ENCODE measurements at places on chromosomes 11 and 22.

DNA sequence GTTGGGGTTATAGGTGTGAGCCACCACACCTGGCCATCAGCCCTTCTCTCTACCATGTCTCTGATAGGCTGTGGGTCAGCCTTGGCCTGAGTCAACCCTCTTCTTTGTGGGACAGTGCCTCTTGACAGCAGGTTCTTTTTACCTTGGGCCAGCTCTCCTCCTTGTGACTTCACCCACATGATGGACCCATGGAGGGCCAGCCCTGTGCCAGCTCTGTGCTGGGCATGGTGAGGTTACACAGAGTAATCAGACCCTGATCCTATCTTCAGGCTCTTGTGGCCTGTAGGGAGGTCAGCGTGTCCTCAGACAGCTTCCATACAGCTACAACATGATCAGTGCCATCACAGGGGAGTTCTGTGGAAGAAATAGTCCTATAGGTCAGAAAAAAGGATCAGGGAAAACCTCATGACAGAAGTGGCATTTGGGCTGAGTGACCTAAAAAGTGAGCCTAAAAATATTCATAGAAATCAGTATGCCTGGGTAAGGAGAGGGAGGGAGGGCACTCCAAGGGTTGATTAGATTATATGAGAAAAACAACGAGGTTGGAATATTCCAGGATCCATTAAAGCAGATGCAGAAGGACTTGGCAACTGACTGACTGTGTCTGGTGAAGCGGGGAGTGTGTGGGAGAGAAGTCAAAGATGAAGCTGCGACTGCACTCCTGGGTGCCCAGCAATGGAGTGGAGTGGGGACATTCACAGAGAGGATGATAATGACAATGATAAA lies 17.1 kb downstream of the OTOG start:
- no peak for DNase-seq

DNA sequence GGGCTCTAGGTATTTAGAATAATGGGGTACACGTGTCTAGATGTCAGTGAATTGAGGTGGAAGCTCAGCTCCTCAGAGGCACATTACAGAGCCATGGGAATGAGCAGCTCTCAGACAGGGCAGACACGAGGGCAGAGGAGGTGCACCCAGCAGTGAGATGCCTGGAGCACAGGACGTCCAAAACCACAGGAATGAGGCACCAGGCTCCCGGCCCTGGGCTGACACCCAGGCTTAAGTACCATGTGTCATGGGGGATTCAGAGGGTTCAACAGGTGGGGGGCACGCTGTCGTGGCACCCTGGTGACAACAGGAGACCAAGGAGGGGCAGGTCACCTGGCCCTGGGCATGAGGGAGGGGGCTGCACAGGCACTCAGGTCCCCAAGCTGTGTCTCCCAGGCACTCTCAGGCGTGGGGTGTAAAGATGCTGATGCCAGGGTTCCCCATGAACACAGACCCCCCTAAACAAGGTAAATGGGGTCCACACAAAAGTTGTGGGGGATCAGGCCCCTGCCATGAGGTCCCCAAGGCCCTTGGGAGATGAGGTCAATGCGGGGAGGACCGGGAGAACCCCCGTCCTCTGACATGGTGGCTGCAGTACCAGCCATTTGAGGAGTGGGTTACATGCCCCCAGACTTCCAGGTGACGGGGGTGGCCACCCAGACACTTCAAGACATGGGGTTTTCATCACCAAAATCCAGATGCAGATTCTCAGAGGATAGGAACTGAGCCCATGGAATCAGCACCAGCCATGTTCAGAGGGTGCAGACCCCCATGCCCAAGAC lies 5.6 kb upstream of the SYT8 start:
- DNase-seq: peak; percentile 17

DNA sequence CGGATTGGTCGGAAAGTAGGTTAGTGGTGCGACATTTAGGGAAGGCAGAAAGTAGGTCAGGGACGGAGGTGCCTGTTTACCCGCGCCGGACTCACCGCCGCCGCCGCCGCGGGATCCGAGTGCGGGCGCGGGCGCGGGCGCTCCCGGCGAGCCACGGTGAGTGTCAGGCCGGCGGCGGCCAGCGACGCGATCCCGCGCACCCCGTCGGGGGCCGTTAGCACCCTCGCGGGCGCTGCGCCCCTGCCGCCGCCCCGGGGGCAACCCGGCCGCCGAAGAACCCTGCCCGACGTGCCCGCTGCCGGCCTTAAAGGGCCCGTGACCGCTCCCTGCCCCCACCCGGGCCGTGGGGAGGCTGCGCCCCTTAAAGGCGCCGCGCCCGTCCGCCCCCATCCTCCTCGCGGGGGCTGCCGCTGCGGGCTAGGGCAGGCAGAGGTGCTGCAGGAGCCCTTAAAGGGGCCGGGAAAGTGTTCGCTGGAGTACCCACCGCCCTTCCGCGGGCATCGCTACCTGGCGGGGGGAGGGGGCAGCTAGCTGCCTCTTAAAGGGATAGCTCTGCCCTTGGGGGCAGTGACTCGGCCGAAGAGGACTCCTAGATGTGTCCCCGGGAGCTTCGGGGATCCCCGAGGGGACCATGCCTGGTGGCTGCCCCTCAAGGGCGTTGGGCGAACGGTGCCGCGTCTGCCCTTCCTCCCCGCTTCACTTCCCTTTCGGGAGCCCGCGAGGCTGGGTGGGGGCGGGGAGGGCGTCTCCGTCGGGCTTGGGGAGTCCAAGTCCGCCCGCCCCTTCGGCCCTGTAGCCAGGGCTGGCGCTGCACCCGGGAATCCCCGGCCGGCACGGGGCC lies at the start of gene BMAL1:
Gene BMAL1 (plus strand): TSS at position 23 of the 841 bp plus-strand sequence. CDS start 76,519 bp downstream, outside the sequence.
- no peak for DNase-seq

DNA sequence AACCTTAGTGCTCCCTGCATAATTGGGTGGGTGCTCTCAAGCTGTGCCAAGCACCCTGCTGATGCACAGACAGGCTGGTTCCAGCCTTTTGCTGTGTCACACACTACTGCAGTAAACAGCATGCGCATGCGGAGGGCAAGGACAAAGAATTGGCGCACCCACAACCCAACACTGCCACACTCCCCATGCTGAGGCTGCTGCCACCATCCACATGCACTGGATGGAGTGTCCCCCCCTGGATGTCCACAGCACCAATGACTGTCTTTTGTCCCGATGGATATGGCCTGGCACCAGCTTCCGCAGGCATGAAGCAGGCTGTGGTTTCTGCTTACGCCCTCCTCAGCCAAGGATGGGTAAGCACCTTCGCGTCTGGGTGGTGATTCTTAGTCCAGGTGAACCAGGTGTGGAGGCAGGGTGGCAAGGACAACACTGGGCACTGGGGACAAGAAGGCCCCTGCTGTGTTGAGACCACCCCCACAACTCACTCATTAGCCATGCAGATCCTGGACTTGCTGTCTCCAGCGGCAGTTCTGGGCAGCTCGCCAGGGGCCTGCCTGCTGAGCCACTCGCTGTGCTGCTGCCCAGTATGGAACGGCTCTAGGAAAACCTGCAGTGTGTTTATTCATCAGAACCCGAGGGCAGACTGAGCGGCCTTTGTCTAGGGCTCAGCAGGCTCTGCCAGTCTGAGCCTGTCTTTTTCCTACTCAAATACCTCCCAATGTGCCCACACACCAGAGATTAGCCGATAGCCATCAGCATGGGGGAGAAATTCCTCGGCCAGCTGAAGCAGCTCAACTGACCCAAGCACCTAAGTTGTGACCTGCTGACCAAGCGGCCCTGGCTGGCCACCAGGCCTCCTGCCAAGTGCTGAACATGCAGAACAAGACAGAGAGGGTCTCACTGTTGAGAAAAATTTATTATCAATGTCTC lies 8.2 kb upstream of the NAP1L4 start:
- no peak for DNase-seq

GRCh38 chr11:83318931-83319330 lies 32.8 kb upstream of the CCDC90B start:
- no peak for DNase-seq

DNA sequence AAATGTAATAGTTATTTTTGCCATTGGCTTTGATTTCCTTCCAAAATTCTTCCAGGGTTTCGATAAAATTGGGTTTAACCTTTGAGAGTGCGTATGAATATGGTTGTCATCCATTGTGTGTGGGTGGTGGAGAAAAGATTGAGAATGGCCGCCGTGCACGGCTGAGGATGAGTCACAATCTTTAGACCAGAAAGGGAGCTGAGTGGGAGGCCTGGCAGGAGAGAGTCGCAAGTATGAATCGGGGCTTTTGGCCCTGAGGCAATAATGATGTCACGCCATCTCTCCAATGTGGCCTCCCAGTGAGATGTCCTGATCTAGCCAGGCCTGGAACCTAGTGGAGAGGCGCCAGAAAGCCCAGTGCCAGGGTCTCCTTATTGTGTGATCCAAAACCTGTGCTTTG lies 33.1 kb upstream of the SMPD1 start:
- DNase-seq: peak; percentile 73

DNA sequence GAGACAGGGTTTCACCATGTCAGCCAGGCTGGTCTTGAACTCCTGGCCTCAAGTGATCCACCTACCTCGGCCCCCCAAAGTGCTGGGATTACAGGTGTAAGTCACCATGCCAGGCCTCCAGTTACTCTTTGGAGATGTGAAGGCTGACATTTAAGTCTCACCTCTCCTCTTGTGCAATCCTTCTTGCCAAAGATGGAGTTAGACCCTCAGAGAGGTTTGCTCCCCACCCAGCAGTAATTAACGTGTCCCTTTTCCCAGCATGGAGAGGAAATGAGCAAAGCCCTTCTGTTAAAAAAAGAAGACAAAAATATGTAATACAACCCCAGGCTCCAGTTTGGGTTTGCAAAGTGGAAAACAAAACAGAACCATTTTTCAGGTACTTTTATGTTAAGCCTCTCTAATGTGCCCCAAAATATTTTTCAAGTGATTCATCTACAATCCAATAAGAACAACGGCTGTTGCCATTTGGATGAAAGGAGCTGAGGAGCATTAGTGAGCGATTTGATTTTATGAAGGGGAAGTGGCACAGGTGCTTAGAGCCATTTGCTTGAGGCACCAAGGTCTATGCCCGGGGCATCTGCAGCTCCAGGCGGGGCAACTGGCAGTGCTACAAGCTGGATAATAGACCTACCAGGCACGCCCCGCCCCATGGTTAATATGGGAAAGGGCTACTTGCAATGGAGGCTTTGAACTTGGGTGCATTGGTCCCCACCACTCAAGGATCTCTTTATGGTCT lies 57.2 kb downstream of the GRIK4 start:
- DNase-seq: no peak
